ENCODE measurements at places on chromosomes 5 and 9.

GRCh38 chr5:119355685-119356611, at the start of gene TNFAIP8:
TSS of gene TNFAIP8 (plus strand) at chr5:119356019. CDS start at chr5:119356091, 72 bp downstream.
- peak; percentile 41 for DNase-seq

DNA sequence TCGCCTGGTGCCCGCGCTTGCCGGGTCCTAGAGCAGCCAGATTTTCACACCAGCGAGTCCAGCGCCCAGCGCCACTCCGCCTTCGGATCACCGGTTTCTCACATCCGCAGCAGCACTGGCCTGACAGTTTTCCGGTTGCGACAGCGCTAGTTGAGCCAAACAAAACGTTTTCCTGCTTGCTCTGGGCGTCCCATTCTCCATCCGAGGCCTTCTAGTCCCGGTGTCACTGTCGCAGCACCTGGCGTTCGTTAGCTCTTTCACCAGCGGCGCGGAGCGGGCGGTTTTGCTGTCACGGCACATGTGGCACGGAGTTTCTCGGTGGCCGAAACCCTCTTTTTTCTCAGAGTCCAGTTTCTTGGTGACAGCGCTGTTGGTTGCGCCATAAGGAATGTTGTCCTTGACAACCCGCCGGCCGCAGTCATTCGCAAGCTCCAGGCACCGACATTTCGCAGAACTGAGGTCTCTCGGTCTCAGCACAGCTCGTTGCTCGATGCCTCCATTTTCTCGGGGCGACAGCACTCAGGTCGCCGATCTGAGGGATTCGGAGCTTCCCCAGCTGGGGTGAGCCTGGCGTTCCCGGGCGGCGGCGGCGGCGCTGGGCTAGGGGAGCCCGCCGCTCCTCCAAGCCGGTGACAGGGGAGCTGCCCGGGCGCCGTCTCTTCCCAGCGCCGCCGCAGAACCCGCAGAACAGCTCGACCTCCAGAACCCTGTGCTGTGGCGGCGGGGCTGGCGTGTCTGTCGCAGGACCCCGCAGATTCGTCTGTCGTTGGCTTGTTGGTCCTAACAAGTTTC, 47.8 kb downstream of the ANXA2R start:
- DNase-seq: peak; percentile 54

DNA sequence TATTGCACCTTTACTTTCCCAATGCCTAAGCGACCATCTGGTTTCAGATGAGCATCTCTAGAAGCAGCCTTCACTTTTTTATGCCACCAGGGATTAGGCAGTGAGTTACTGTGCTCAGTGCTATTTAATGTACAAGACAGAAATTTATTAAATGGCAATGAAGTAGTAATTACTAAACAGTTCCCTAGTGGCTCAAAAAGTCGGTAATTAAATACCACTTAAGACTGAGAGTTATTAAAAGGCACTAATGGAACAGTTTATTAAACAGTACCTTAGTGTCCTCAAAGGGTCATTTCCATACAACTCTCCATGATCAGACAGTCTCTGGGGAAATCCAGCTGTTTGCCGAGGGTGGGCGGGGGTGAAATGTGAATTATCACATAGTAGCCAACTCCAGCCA, 42.3 kb downstream of the LHFPL2 start:
- no peak for DNase-seq

GRCh38 chr5:141559461-141559860, 59.3 kb downstream of the DIAPH1 start:
- DNase-seq: no peak
